HT1080 (cell line): ENCODE measurements at places on chromosomes 12 and 14.

DNA sequence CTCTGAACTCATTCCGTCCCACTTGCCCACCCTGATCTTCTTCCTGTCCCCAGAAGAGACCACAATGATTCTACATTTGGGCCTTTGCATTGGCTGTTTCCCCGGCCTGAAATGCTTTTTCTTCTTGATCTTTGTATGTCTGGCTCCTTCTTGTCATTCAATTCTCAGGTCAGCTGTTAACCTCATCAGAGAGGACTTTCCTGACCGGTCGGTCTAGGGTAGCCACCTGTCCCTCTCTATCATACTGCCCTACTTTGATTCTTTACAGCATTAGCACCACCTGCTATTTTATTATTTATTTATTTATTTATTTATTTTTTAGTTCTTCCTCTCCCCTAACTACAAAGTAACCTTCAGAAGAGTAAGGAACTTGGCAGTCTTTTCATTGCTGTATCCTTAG, 84.3 kb downstream of the DYRK2 start:
- DNase-seq: no peak

DNA sequence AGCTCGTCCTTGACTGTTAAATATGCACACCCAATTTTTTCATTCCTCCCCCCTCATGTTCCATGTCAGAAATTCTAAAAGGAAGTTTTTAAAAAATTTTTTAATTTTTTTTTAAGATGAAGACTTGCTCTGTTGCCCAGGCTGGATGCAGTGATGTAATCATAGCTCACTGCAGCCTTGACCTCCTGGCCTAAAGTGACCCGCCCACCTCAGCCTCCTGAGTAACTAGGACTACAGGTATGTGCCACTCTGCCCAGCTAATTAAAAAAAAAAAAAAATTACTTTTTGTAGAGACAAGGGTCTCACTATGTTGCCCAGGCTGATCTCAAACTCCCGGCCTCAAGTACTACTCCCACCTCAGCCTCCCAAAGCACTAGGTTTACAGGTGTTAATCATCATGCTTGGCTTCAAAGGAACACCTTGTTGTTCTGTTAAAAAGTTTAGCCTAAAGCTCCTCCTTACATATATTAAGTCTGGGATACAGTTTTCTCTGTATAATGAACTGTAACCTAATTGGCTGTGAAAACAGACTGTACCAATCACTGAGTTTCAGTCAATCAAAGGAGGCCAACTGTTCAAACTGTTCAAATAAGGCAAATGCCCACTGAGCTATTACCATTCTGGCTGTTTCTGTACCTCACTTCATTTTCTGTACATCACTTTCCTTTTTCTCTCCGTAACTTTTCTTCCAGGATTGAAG, 17.8 kb downstream of the SDR9C7 start:
- DNase-seq: no peak

- DNase-seq: no peak
These were observed 6.3 kb downstream of the TBPL2 start for GRCh38 chr14:55433880-55434804.

DNA sequence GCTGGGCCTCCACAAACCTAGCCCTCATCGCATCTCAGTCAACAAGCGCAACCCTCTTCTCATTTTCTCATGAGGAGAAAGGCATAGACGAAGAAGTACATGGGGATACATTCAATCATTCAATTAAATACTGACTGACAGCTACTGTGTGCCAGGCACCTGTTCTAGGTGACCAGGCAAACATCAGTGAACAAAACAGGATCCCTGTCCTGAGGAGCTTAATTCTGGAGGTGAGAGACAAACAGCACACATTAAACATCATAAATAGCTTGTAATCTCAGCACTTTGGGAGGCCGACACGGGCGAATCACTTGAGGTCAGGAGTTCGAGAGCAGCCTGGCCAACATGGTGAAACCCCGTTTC, 362 bp upstream of the ACYP1 start:
- no peak for DNase-seq

GRCh38 chr12:120536064-120536791, 2.1 kb downstream of the RNF10 start:
- DNase-seq: no peak

GRCh38 chr12:45216230-45216982, 511 bp downstream of the ANO6 start:
- peak; percentile 36 for DNase-seq

- no peak for DNase-seq
These were observed 26.3 kb downstream of the NKX2-1 start for GRCh38 chr14:36493761-36494160.

DNA sequence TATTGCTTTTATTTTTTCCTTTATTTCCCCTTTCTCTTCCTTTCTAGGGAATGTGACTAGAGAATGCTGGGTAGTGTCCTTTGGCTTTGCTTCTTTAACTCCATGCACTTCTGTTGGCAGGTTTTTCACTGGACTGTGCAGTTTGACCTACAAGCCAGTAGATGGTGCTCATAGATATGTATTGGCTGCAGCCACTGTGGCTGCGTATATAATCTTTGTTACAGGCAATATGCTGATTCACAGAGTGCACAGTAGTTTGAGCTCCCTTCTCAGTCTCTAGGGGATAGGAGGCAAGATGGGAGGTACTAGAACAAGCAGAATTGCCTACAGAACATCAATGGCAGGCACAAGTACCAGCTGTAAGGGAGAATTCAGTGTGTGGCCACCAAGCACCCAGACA, 503.5 kb downstream of the LRFN5 start:
- DNase-seq: peak; percentile 66

DNA sequence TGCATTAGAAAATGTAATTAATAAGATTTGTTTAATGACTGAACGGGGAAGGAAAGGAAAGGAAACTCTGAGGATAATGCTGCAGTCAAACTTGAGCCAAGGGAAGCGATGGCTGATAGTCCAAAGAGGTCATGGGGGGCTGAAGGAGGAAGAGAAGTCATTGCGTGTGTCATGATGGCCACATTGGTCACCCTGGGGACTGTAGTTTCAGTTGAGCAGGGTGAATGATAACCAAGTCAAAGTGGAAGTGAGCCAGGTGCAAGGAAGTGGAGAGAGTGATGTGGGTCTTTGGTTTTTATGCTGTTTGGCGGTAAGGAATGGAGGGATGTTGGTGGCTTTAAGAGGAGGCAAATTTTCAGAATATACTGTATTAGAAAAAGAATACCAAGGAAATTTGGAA, 21.6 kb downstream of the C12orf75 start:
- no peak for DNase-seq

DNA sequence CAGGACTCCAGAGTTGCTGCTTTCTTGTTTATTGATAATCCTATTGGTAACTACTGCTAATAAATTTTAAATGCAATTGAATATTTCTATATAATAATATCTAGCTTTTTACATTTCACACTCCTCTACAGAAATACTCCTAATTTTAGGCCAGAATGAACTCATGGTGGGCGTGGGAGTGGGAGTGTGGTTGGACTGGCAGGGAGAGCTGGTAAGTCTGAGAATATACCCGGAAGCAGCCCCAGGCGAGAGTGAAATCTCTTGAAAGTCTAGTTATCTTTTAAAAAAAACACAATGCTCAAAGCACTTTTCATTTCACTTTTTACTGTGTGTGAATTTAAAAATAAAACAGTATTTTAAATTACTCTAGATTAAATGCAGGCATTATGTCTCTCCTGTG, 4.7 kb downstream of the TMEM263 start:
- no peak for DNase-seq

DNA sequence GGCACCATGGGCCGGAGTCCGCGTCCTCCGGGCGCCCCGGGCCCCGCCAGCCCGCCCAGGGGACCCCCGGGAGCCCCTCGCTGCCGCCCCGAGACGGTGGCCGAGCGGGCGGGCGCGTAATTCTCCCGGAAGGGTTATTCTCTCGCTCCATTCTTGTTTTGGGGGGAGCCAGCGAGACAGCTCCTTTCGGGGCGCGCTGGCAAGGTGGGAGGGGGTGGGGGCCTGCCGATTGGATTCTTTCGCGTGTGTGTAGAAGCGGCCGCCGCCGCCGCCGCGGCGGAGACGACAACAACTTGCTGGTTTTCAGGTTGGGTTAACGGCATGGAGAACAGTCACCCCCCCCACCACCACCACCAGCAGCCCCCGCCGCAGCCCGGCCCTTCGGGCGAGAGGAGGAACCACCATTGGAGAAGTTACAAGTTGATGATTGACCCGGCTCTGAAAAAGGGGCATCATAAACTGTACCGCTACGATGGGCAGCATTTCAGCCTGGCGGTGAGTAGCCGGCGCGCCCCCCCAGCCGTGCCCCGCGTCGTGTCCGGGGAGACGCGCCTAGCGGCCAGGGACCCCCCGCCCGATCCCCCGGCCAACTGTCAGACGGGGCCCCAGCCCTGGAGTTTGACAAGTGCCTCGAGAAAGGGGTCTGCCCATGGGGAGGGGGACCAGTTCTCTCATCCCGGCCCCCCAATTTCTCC, 755 bp downstream of the SETD1B start:
- no peak for DNase-seq

- DNase-seq: peak; percentile 37
These were observed 1180.6 kb downstream of the VRK1 start for GRCh38 chr14:97977651-97978261.
